ENCODE measurements at places on chromosomes 11 and 22. TPM values are rescaled to one million over a fixed set of nuclear protein-coding genes. Genes with fewer than 3 reads are reported as not detected.

The AP5B1 gene
- 14.6 TPM for total RNA-seq

- no peak for DNase-seq
These were observed 45.2 kb downstream of the LGR4 start for GRCh38 chr11:27427183-27427980.

DNA sequence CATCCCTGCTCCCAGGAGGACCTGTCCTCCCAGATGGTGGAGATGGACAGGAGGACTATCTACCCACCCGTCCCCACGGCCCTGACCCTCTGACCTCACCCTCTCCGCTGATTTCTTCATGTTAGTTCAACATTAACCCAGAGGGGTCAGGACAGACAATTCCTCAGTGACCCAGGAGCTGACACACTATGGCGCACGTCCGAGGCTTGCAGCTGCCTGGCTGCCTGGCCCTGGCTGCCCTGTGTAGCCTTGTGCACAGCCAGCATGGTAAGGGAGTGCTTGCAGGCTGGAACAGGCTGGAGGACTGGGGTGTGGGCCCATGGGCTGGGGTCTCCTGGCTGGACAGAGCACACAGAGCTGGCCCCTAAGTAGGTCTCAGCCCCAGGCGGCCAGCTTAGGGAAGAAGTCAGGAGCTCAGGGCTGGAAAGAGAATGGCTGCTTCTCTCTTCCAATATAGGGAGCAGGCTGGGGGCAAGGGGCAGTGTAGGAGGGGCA is at the start of gene F2:
F2 (plus strand) TSS at position 166 of the 495 bp plus-strand sequence; CDS start at position 189, 23 bp downstream.
- DNase-seq = no peak

DNA sequence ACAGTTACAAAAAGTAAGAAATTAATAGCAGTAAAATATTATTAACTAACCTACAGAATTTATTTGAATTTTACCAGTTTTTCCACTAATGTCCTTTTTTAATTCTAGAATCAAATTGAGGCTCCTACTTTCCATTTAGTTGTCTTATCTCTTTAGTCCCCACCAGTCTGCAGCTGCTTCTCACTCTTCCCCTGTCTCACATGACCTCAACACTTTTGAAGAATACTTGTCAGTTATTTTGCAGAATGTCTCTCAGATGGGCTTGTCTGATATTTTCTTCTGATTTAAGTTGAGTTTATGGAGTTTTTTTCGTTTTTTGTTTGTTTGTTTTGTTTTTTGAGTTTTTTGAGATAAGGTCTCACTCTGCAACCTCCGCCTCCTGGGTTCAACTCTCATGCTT is 74.3 kb upstream of the ADORA2A start:
- DNase-seq = no peak

The TRPM5 gene
- total RNA-seq = not detected

- peak; percentile 75 for DNase-seq
These were observed 59.2 kb downstream of the MED15 start for GRCh38 chr22:20566420-20567260.

DNA sequence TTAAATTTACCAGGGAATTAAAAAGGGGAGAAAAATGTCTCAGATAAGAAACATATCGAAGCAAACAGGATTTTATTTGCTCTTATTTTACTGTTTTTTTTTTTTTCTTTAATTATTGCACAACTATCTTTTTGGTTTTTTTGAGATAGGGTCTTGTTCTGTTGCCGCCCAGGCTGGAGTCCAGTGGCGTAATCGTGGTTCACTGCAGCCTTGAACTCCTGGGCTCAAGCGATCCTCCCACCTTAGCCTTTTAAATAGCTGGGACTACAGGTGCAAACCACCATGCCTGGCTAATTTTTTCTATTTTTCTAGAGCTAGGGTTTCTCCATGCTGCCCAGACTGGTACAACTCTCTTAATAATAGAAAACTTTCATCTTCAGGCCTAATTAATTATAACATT is 32.5 kb downstream of the DRG1 start:
- DNase-seq = no peak

The ANO5 gene
- total RNA-seq = not detected

The TIMM8B gene
- 56.5 TPM for total RNA-seq

DNA sequence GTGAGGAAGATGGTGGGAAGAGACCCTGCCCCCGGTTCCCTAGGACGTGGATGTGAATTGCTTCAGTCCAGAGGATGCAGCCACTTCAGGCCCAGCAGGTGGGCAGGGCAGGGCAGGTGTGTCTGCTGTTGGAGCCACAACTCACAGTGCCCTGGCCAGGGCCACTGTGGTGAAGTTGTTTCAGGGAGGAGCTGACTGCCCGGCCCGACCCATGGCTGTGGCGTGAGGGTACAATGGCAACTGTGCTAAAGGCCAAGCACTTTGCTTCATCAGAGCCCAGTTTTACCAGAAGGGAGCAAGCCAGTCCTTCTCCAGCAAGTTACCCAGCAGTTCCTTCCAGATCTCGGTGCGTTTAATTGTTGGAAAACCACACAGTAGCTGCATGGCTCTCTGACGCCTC is 1174.4 kb downstream of the BRD1 start:
- no peak for DNase-seq

DNA sequence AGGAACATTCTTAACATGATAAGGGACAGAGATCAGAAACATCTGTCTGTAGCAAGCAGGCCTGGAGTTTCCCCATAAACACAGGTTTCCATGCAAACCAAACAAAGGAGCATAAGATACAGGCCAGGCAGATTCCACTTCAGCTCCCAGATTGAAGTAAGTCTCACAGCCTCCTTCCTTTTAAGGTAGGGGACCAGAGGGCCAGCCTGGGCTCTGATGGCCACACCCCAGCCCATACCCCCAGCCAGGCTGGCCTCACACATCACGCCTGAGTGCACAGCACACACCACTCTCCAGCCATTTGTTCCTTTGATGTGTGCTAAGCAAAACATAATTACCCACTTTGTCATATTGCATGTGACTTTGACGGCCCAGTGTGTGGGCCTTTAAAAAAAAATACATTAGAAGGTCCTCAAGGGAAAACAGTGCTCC is 518.7 kb downstream of the NTM start:
- no peak for DNase-seq

GRCh38 chr22:37472418-37473006 is 13.7 kb downstream of the MFNG start:
- no peak for DNase-seq

GRCh38 chr11:62504158-62504973 is 42.2 kb downstream of the AHNAK start:
- no peak for DNase-seq

The LRRC75B gene
- total RNA-seq = 5.6 TPM

DNA sequence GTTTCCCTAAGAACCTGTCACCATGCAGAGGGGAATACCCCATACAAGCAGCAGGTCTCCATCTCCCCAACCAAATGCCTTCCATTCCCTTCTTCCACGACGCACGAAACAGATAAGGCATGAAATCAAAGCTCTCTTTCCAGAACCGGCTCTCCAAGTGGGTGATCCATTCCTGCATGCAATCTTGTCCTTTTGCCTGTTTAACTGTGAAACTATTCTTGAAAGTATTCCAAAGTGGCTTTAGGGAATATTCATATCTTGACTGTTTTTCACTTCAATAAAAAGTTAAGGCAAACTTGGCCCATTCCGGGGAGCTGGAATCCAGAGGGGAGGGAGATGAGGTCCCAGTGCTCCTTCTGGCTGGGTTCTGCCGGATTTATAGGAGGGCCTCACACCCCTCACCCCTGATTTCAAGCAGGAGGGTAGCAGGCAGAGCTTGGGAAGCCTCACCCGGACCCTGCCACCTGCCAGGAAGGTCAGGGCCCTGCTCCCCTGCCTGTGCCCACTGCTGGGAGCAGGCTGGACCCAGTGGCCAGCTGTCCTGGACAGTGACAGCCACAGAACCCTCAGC is 60.9 kb downstream of the SCGB1A1 start:
- no peak for DNase-seq

DNA sequence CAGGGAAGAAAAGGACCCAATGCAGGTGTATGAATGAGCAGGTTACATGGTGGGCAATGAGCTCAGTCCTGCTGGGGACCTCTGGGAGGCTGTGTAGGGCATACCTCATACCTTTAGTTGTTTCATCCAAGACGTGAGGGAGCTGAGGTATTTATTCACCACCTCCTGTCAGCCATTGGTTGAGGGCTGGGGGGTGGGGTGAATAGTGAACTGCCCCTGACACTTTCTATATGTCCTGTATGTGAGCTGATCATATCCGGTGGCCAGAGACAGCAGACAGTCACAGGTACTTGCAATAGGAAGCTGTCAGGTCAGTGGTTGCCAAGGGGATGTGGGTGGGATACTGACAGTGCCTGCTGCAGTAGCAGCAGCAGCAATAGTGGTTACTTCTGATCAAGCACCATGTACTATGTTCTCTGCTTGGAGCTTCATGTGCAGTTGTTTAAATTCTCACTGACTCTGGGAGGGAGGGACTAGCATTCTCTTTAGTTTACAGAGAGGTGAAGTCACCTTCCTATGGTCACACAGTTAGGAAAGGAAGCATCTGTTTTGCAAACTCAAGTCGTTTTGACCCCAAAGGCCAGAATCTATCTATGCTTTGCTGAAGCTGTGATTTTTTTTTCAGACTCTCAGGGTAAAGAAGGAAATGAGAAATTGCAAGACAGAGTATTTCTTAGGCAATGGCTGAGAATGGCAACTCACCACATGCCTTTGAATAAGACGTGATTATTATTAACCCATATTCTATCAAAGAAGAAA is 54.0 kb downstream of the MIAT start:
- no peak for DNase-seq

- DNase-seq = no peak
These were observed 11.6 kb upstream of the OOSP4B start for GRCh38 chr11:60005360-60005759.

- no peak for DNase-seq
These were observed 390.6 kb downstream of the AASDHPPT start for GRCh38 chr11:106468086-106468485.

The TUB gene
- total RNA-seq = 17.2 TPM

DNA sequence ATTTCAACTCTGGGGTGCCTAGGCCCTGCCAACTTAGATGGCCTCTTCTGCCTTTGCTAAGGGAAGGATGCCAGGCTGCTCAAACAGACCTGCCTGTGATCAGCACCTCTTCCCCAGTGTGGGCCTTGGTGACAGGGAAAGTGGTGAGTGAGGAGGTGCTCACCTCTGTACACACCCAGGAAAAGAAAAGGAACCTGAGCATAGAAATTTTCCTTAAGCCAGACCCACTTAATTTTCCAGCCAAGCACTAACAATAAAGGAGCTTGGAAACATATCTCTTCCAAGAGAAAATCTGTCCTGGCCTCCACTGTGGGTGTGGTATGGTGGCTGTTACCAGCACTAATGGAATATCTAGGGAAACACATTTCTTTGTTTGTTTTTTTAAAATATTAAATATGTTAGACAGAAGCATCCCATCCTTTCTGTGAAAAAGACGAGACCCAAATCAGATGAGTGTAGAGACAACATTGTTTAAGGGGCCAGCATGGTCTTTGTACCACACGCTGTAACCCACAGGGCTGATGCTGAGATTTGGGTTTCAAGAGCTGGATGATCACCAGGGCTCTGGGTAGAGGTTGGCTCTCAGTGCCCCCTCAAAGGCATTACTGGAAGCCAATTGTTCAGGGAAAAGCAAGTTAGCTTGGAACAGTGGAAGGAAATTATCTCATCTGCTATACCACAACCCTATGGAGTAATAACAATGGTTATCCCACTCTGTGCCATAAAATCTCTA is 472.2 kb downstream of the INSC start:
- no peak for DNase-seq

DNA sequence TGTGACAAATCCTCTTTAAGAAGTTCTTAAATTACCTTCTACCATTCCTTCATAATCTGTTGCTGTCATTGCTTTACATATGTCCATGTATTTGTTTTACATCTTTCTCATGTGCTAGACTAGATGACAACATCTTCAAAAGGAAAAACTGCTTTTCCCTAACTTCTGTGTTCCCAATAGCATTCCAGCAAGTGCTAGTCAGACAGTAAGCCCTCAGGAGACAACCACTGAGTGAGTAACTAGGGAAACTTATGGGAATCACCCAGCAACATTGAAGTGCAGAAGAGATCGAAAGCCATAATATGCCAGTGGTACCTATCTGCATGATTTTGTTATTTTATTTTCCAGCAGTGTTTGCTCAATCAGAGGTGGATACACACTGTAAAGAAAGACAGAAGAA is 889.7 kb upstream of the API5 start:
- no peak for DNase-seq

DNA sequence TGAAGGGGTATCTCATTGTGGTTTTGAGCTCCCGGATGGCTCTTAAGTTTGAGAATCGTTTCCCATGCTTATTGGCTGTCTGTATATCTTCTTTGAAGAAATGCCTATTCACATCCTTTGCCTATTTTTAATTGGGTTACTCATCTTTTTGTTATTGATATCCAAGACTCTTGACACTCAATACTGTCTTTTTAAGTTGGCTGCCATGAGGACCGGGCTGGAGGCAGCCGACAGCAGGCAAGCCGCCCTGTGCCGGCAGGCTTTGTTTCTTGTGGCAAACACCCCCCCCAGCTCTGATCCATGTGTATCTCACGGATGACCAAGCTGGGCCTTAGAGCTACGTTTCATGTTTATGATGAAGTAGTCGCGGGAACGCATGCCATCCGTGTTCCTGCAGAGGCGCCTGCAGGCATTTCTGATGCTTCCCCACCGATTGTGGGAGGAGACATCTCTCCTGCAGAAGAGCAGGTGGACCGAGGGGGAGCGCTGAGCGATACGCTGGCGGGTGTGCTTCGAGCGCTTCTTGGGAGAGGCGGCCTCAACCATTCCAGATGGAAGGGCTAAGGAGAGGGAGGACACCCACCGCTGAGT is 95.8 kb downstream of the TBC1D22A start:
- DNase-seq = no peak

DNA sequence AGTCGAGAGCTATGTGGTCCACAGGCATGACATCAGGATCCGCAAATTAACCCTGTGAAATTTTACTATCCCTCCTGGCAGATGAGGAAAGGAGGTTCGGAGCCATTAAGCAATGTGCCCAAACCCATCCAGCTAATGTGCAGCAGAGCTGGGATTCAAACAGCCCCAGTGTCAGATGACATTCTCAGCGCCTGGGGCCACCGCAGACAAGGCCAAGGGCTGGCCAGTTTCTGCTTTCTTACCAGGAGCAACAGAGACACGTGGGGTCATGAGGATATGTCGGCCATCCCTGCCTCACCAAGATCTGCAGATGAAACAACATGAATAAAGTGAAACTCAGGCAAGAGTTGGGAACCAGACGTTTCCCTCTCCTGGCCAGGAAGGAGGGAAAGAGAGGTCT is 110.2 kb downstream of the TENM4 start:
- DNase-seq = no peak

Data from chondrocyte (in vitro differentiated cells).